ENCODE measurements at places on chromosomes 2 and 18. TPM values are rescaled to one million over a fixed set of nuclear protein-coding genes. Genes with fewer than 3 reads are reported as not detected.

DNA sequence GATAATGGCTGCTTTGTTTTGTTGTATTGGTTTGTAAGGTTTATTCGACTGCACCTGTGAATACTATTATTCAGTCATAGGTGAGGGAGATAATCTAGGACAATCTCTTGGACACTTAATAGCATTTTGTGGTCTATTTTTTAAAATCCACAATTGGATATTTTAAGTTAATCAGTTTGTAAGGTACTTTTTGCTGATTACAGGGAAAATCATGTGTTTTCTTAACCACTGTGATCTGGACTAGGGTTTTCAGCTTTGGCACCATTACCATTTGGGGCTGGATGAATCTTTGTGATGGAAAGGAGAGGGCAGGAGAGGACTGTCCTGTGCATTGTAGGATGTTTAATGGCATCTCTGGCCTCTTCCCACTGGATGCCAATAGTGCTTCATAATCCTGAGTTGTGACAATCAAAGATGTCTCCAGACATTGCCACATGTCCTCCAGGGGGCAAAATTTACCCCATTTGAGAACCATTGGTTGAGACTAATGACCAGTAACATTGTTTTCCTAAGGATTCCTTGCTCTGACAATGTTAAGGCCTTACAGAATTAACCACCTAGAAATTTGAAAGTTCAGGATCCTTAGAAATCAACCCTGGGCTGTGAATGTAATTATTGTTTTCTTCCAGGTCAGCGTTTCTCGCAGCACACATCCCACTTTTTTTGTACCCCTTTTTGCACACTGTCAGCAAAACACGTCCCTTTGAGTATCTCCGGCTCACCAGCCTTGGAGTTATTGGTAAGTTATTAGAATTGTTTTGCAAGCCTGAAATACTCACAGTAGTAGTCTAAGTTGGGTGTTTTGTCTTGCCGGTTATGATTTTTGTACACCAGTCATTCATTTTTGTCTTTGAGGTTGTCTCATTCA, 15.6 kb downstream of the CNOT9 start:
- H3K4me3 ChIP-seq: no peak overlapping the region
- H3K36me3 ChIP-seq: peaks cover 8% of the 10 kb centered on the region
- H3K27me3 ChIP-seq: no peaks in the 10 kb centered on the region
- no peak overlapping the region for H3K27ac ChIP-seq

GRCh38 chr2:203532957-203533658, 2.0 kb downstream of the RAPH1 start:
- no peak overlapping the region for H3K27ac ChIP-seq
- no peak for DNase-seq
- H3K4me1 ChIP-seq: peaks cover 7% of the 10 kb centered on the region
- no peaks in the 10 kb centered on the region for H3K36me3 ChIP-seq
- no peaks in the 10 kb centered on the region for H3K27me3 ChIP-seq

DNA sequence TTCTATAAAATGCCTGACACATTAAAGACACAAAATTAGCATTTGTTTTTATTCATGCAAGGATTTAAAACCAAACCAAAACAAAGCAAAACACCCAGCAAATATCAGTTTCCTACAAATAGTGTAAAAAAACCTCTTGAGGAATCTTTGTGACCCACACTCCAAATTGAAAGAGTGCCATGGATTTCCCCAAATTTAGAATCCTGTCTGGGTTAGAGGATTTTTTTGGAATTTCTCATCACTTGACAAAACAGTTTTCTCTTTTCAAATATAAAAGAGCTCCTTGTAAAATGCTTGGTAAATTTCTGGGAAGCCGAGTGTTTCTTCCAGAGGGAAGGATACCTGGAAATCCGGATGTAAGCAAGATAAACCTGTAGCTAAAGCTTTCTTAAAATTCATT, 1.7 kb upstream of the FN1 start:
- H3K27me3 ChIP-seq: no peaks in the 10 kb centered on the region
- H3K36me3 ChIP-seq: no peaks in the 10 kb centered on the region
- no peak overlapping the region for H3K27ac ChIP-seq
- H3K4me3 ChIP-seq: peak overlapping the region; percentile 67
- no peak for DNase-seq

The UBE2F gene
- total RNA-seq: 48.7 TPM

All from psoas muscle (tissue), 8 donors.